Activated naive CD8-positive, alpha-beta T cell treated with anti-CD3 and anti-CD28 coated beads, Interleukin-2, amount 50 U/mL, for 16 hours (primary cell): ENCODE measurements at places on chromosomes 2 and 18.

DNA sequence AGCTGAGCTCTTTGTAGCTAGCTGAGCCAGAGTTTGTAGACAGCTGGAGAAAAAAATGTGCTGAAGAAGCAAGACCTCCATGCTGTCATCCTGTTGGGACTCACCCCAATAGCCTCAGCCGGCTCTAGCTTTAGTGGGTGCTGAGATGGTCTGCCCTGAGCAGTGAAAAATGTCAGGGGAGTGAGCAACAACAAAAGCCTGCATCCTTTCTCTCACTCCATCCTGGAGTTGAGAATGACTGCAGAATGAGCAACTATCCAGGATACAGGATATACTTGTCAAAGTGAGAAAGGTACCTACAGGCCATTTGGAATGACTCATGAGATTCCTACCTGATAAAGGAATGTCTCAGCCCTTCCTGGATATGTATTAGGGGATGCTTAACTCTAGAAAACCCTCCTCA, 146.1 kb upstream of the DLX2 start:
- DNase-seq: no peak

GRCh38 chr2:118786746-118787145, 60.7 kb downstream of the EN1 start:
- no peak for DNase-seq

GRCh38 chr2:5409898-5410381, 282.2 kb upstream of the SOX11 start:
- no peak for DNase-seq

GRCh38 chr2:150090031-150090430, 397.4 kb downstream of the RND3 start:
- DNase-seq: no peak

- no peak for DNase-seq
Measured at GRCh38 chr2:195343540-195343939, 313.5 kb upstream of the SLC39A10 start.

DNA sequence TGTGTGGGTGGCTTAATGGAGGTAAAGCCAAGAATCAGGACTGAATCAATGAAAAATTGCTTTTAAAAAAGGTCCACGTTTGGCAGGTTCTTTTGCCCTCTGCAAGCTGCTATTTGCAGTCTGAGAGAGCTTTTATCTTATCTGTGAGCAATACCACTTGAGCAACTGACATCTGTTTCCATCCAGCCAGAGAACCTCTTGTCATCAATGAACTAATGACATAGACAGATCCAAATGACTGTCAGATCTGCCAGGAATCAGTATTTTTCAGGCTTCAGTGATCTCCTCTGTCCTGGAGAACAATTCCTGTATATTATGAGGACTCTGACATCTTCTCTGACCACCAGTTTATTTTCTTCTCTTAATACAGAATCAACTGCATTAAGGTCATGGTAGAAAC, 608.1 kb downstream of the LRP1B start:
- DNase-seq: no peak

DNA sequence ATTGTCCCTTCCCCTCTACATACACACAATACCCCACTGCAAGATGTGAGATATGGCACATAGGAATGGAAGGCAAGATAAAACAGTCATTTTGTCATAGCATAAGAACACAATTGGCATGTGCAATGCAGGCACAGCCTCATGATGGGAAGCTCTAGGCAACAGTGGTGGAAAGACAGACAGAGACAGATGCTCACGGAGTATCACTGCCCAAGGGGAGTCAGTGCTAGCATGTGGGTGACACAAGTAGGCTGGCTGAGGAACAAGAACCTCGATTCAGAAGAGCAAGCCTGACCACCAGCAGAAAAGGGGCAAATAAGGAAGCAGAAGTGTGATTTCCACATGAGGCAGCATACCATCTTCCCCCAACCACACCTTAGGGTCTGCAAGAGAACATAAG, 323.6 kb downstream of the PAX3 start:
- DNase-seq: no peak

GRCh38 chr2:78293768-78294167, 731.7 kb upstream of the REG3G start:
- DNase-seq: no peak

GRCh38 chr18:37955201-37955600, 389.6 kb upstream of the CELF4 start:
- DNase-seq: no peak

DNA sequence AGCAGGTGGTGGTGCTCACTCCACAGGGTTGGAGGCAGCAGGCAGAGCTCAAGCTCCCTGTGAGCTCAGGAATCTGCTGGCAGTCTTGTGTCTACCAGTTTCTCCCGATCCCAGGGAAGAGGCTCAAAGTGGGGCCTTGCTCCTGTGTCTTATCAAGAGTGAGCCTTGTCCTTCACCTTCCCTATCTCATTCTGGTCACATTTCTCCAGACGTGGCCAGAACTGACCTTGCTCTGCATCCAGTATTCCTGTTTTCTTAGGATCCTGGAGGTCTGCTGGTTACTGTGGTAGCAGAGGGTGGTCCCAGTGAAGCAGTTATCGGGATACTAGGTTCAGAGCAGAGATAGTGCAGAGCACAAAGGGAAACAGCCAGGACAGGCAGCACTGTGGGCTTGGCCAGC, 47.1 kb upstream of the ASB18 start:
- no peak for DNase-seq

- DNase-seq: no peak
Measured at GRCh38 chr2:187581125-187581896, 27.1 kb upstream of the TFPI start.

DNA sequence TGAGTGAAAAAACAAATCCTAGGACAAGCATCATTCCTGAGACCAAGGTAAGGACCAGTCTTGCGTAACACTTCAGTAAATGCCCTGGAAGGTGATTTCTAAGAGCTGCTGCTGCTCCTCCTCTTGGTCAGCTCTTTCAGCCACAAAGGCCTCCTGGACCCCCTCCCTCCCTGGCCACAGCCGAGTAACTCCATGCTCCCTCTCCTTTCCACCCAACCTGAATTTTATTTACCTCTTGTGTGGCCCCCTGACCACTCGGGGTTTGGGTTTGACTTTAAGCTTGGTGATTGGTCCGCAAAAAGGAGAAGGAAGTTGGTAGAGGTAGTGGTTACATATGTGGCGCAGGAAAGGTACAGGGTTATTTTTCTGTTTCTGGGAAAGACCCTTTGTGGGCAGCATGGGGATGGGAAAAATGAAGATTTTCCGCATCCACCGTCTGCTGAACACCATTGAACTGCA, 9.2 kb downstream of the HTRA2 start:
- no peak for DNase-seq
